Stimulated activated CD4-positive, alpha-beta T cell treated with anti-CD3 and anti-CD28 coated beads, TNF-alpha, amount 100 ng/mL, for 4 hours (primary cell): ENCODE measurements at places on chromosomes 5 and 9.

DNA sequence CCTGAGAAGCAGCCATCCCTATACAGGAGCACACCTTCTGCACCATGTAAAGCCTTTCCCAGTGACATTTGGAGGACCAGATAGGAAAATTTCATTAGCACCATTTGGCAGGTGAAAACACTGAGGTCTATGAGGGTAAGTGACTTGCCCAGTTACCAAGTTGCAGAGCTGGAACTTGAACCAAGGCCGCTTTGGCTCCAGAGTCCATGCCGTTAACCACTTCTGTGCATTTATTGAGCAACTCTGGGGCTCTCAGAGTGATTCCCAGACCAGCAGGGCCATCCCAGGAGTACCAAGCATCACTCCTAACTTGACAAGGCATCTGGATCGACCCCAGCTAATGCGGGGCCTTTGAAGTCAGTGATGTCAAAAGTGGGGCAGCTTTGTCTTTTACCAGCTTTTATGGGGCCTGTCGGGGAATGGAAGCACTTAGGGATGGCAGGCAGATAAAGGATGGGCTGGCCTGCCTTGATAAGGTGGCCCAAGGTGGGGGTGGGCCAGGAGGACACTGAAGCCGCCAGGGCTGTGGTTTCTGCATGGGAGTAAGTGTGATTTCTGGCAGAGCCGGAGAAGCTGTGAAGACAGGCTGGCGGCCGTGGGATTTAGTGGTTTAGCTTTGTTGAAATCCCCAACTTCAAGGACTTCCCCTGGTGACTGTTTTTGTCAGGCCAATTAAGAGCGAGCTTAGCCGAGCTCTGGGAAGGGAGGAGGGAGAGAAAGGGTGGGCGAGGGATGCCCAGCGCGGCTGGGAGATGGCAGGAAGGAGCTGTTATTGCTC is 127.3 kb downstream of the MACROH2A1 start:
- DNase-seq, result no peak

GRCh38 chr5:115087951-115088350 is 81.8 kb downstream of the TRIM36 start:
- DNase-seq, result no peak

- DNase-seq, result no peak
These were observed 37.7 kb upstream of the PLEKHG4B start for GRCh38 chr5:54175-54730.

DNA sequence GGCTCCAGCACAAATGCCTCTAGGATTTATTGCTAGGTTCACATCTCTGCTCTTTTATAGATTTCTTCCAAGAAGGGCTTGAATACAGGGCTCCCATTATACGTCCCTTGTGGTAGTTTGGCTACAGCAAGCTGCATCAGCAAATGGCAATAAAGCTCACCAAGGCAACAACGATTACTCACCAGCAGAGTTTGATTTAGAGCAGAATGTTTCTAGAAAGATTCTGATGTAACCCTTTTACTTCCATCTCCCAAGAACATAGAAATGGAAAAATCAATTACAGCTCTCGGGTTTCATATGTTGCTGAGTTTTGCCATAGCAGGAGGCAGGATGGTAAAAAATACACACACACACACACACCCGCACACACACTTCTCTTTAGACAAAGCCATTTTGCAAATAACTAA is 124.2 kb upstream of the TNPO1 start:
- DNase-seq, result no peak

GRCh38 chr9:134502809-134503211 is 138.8 kb upstream of the COL5A1 start:
- no peak for DNase-seq

GRCh38 chr5:172815631-172816030 is 18.4 kb upstream of the ERGIC1 start:
- DNase-seq, result no peak

DNA sequence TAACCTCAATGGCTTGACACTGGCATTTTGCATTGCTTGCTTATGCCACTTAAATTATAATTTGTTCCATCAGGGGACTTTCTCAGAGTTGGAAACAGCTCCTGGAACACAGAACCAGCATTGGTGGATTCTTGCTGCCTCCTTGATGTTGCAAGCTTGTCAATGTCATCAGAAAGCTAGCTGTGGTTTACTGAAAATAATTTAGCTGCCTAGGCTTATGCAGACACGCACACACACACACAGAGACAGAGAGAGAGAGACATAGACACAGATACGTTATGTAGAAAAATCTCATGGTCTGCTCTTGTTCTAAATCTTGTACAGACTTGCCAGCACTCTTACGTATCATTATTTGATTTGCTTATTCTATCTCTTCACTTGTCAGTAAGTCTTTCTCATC is 78.0 kb downstream of the HMHB1 start:
- DNase-seq, result no peak

DNA sequence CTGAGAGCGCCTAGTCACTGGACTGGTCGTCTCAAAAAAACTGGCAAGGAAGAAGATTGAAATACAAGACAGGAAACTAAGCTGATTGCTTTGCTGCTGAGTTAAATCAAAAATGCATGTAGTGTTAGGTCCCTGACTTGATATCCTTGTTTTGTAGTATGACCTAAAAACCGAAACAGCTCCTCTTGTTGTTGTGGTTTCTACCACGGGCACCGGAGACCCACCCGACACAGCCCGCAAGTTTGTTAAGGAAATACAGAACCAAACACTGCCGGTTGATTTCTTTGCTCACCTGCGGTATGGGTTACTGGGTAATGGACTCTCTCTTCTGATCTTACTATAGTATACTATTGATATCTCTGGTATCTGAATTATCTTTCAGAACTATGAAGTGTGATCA is 4.3 kb downstream of the MTRR start:
- no peak for DNase-seq

- no peak for DNase-seq
These were observed 20.1 kb upstream of the SLC25A48 start for GRCh38 chr5:135814316-135814715.

DNA sequence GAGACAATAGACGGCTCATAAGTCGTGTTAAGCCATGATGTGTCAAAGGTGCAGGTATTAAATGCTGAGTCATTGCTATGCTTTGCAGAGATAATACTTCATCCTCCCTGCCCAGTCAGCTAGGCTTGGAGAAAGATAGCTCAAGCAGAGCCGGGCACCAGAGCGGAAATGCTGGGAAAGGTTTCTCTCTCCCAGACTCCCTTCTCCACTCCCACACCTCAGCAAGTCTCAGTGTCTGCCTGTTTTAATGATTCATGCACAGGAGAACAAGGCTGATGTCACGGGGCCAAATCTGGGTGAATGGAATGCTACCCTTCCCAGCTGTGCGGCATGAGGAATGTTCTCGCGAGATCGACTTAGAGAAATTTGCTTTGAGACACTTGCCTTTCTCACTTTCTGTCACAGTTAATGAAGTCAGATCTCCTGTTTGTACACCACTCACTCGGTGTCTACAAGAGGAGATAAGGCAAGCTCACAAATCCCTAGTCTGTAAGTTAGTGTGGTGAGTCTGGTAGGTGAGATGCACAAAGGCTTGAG is 204.4 kb downstream of the EFNA5 start:
- no peak for DNase-seq

GRCh38 chr9:114278356-114278755 is 44.5 kb upstream of the ORM1 start:
- DNase-seq, result no peak

- DNase-seq, result no peak
These were observed 118.8 kb upstream of the RPS23 start for GRCh38 chr5:82396871-82397514.

DNA sequence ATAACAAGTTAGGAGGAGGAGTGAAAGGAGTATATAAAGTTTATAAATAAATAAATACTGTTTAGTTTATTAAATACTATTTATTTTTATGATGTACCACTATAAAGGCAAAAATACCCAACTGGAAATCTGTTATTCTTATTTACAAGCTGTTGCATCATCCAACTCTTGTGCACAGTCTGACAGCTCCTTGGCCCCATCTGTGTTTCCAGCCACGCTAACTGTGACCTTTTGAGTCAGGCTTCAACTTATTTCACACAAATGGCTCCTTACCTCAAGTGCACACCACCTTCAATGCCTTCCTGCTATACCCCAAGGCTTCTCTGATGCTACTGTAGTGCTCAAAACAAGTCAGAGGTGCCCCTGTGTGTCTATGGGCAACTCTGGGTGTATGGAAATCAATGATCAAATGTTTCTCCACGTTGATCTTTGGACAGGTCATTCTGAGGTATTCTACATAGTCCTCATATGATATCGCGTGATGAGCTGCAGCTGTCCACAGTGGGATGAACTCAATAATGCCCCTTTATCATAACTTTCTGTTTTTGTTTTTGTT is 303.2 kb upstream of the GRAMD2B start:
- no peak for DNase-seq
